ENCODE measurements at places on chromosomes 5 and 9.

DNA sequence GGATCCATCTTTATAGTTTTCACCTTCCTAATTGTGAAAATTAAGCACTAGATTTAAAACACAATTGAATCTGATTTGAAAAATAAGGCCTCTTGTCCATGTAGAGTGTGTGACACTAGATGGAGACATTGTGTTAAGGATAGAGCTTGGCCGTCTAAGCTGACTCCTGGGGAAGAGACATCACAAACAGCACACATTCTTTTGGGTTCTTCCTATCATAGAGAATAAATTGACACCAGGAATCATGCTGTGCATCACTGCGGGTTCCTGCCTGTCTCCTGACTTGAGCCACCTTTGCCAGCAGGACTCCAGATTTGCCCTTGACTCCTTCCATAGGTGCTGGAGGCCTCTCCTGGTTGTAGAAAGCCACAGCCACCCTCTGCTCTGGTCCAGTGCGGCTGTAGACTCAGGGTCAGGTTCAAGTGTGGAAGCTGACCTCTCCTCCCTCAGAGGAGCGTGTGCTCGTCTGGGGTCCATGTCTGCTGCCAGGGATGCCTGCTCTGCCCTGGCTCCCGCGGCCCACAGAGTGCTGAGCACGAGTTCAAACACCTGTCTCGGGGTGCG lies 11.2 kb downstream of the ROPN1L start:
- DNase-seq: peak; percentile 66

- DNase-seq: peak; percentile 44
Measured at GRCh38 chr9:6024035-6024554, 8.7 kb upstream of the RANBP6 start.

DNA sequence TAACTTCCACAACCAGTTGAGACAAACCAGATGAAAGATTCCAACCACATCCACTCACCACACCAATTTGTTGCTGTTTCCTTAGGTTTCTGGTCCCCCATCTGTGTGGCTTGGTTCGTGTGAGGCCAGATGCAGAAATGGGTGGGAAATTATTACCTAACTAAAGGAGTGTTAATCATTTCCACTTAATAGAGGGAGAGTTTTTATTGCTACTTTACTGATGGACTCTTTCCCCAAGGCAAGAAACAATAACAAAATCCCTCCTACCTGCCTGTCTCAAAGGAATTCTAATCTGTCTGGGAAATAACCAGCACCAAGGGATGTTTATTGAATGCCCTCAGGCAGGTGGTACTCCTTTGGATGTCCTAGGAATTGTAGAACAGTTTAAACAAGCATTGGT lies 76.3 kb downstream of the TMEM167A start:
- no peak for DNase-seq

GRCh38 chr9:90658181-90658580 lies 15.6 kb upstream of the DIRAS2 start:
- DNase-seq: no peak
